Stimulated activated CD8-positive, alpha-beta memory T cell treated with anti-CD3 and anti-CD28 coated beads, Interleukin-7, amount 100 ng/mL, for 1 hour (primary cell): ENCODE measurements at places on chromosomes 2 and 18.

- DNase-seq = no peak
Observed at GRCh38 chr2:120456867-120457266, 110.9 kb downstream of the INHBB start.

GRCh38 chr2:17309181-17309580 lies 209.1 kb downstream of the RAD51AP2 start:
- no peak for DNase-seq

- DNase-seq = no peak
Observed at GRCh38 chr2:219560893-219561178, 10.5 kb downstream of the OBSL1 start.

GRCh38 chr2:32783469-32783868 lies 155.6 kb downstream of the TTC27 start:
- no peak for DNase-seq

- no peak for DNase-seq
Observed at GRCh38 chr2:9439536-9439935, 16.1 kb downstream of the CPSF3 start.

- peak; percentile 15 for DNase-seq
Observed at GRCh38 chr18:74373428-74373827, 57.8 kb downstream of the C18orf63 start.

- no peak for DNase-seq
Observed at GRCh38 chr2:71689393-71689792, 236.0 kb downstream of the DYSF start.

- DNase-seq = no peak
Observed at GRCh38 chr2:37877457-37878315, 47.4 kb upstream of the RMDN2 start.

GRCh38 chr18:28059861-28060260 lies 117.1 kb downstream of the CDH2 start:
- no peak for DNase-seq

GRCh38 chr2:195795879-195796278 lies 138.9 kb downstream of the SLC39A10 start:
- no peak for DNase-seq

- no peak for DNase-seq
Observed at GRCh38 chr18:23824240-23824639, 135.0 kb downstream of the LAMA3 start.

- no peak for DNase-seq
Observed at GRCh38 chr2:188410504-188411235, 119.0 kb downstream of the GULP1 start.

- no peak for DNase-seq
Observed at GRCh38 chr2:169112841-169113240, 43.5 kb downstream of the DHRS9 start.

DNA sequence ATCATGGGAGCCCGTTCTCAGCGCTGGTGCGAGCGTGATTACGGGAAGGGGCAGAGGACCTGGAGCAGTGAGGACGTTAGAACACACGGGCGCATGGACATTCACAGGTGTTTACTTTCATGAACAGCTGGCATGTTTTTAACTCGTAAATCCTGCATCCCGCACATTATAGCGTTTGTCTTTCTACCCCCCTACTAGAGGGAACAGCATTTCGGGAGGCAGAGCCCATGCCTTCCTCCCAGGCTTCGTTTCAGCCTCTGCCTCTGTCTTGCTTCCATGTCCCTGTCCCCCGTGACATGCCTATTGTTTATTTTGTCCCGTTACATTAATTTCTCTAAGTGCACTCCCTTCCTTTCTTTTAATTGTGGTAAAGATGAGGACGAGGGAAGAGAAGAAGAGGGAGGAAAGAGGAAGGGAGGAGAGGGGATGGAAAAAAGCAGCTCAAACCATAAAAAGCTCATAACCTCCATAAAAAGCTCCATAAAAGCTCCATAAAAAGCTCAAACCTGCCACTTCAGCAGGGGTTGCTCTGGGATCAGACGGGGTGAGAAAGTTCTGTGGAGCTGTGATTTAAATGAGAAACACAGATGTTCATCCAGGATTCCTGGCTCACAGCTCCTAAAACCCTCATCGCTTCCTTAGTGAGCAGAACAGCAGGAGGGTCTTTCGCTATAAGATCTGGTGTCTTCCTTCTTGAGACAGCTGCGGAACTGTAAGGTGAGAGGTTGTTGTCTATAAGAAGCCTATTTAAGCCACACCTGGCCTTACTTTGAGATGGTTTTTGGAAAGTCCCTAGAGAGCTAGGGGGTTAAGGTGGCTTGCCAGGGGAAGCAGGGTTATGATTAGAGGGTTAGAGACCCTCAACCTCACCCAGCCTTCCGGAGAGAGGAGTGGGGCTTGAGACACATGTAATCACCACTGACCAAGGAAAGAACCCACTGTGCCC lies 66.6 kb upstream of the SNTG2 start:
- no peak for DNase-seq

- DNase-seq = no peak
Observed at GRCh38 chr2:232388324-232388891, 9.9 kb downstream of the ALPP start.

GRCh38 chr2:15950088-15950952 lies 10.0 kb downstream of the MYCN start:
- no peak for DNase-seq

GRCh38 chr18:46366201-46366600 lies 262.0 kb downstream of the HAUS1 start:
- DNase-seq = no peak
